ENCODE measurements at places on chromosomes 11 and 22. TPM values are rescaled to one million over a fixed set of nuclear protein-coding genes. Genes with fewer than 3 reads are reported as not detected.

Gene SLC25A18
- total RNA-seq, result not detected

DNA sequence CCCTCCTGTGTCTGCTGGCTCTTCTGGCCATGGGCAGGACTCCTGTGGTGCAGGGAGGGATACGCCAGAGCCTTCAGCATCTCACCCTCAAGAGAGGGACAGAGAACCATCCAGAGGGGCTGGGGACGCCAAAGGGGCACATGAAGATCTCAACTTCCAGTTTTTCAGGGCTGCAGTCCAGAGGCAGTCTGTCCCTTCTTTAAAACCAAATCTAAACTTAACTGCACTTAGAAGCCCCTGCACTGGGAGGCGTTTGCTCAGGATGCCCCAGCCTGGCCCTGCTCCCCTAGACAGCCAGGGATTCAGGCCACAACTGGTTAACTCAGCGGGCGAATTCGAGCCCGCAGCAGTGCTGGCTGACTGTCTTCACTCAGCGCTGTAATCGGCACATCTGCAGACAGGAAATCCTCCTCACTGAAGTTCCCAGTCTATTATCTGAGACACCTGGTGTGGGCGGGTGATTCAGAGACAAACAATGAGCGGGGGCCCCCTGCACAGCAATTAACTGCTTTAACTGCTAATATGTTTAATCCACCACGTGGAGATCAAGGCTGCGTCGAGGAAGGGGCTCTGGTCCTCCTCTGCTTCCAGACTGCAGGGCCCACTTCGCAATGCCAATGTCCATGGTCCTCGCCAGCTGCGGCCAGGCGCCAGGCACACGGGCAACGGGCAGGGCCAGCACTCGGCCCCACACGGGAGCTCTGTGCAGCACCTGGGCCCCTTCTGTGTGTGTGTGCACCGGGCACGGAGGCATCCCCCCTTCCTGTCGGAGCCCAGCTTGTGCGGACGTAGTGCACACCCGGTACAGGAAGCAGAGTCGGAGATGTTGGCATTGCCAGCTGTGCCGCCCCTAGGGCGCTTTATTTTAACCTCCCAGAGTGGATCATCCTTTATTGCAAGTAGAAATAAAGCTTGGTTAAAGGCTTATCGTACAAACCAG is 36.9 kb upstream of the GNB1L start:
- peak overlapping the region; percentile 59 for H3K27ac ChIP-seq
- H3K36me3 ChIP-seq, result peaks cover 48% of the 10 kb centered on the region
- H3K4me1 ChIP-seq, result peaks cover 41% of the 10 kb centered on the region
- no peak overlapping the region for H3K4me3 ChIP-seq
- DNase-seq, result peak; percentile 72
- H3K27me3 ChIP-seq, result no peaks in the 10 kb centered on the region

GRCh38 chr11:120928627-120929026 is 95.3 kb upstream of the TBCEL start:
- H3K27ac ChIP-seq, result no peak overlapping the region
- H3K4me3 ChIP-seq, result no peak overlapping the region
- H3K4me1 ChIP-seq, result no peaks in the 10 kb centered on the region
- no peak for DNase-seq

GRCh38 chr11:117185736-117186430 is 7.3 kb downstream of the SIDT2 start:
- no peaks in the 10 kb centered on the region for H3K27me3 ChIP-seq
- H3K27ac ChIP-seq, result no peak overlapping the region
- no peaks in the 10 kb centered on the region for H3K36me3 ChIP-seq
- DNase-seq, result no peak
- H3K4me1 ChIP-seq, result no peaks in the 10 kb centered on the region

DNA sequence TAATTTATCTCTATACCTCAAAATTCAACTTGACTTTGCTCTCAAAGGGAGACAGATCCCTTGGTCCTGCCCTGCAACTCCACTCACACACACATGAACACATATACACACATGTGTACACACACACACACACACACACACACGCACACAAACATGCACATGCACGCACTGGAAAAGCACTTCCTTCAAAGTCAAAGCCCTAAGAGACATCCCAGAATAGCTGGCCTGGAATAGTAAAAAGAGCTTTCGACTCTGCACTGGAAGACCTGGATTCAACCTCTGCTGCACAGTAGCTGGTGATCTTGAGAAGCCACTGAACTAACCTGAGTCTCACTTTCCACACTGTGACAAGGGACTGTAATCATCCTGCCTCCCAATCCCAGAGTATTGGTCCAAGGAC is 26.8 kb downstream of the TENM4 start:
- no peaks in the 10 kb centered on the region for H3K27me3 ChIP-seq
- DNase-seq, result no peak
- H3K4me1 ChIP-seq, result peaks cover 6% of the 10 kb centered on the region

DNA sequence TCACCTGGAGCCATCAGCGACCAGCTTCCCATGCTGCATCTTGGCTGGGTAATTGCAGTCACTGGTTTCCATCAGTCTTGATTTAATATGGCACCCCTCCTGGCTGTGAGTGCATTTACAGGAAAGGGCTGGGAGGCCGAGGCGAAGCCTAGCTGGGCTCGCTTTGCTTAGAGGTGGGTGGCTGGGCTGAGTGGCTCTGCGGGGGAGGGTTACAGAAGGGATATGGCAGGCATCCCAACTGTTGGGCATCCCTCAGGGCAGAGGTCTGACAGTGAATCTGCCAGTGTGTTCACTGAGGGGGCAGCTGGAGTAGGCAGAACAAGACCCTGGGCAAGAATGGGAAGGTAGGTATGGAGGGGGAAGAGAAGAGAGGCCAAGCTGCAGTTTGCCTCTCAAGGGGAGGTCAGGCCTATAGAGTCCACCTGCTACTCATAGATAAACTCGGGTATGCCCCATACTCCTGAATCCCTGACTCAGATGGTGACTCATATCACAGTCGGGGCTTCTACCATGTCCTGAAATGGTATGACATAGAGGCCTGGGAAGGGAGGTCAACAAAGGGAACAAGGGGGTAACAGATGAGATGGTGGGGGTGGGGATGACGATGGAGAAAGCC is 77.5 kb upstream of the PHOX2A start:
- H3K27me3 ChIP-seq, result no peaks in the 10 kb centered on the region
- DNase-seq, result no peak
- H3K36me3 ChIP-seq, result no peaks in the 10 kb centered on the region
- no peak overlapping the region for H3K27ac ChIP-seq
- H3K4me1 ChIP-seq, result no peaks in the 10 kb centered on the region

Gene TMEM80
- 16.0 TPM for total RNA-seq

DNA sequence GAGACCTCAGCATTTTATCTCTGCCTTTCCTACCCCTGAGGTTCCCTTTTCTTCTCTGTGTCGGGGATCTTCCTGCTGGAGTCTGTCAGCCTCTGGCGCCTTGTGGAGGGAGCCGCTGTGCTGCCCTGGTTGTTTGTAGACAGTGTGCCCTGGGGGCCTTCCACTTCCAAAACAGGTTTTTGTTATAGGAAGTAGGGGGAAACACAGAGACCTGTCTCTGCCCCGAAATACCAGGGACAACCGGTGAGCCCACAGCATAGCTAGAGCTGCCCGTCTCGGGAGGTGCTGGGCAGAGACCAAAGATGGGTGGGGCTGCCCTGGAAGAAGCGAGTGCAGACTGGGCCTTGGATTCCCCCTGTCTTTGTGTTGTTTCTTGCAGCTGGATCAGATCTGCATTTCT is 8.0 kb downstream of the NCAPH2 start:
- H3K27ac ChIP-seq, result no peak overlapping the region
- peaks cover 58% of the 10 kb centered on the region for H3K36me3 ChIP-seq
- no peaks in the 10 kb centered on the region for H3K27me3 ChIP-seq
- no peak for DNase-seq
- no peak overlapping the region for H3K4me3 ChIP-seq

DNA sequence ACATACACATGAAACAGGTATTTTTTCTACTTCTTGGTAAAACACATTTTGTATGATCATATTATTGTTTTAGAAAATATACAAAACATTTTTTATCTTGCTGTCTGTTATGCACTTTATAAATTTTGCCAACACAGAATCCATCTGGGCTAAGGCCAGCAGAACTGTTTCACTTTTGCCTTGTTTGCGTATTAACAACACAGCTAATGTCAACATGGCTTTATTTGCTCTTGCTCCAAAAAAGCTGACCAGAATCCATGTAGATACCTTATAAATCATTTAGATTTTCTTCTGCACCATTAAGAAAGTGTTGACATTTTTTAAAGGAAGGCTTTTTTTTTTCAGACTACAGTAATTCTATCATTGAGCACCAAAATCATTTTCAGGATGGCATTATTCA is 58.1 kb upstream of the PGR start:
- DNase-seq, result no peak
- H3K36me3 ChIP-seq, result no peaks in the 10 kb centered on the region
- H3K27me3 ChIP-seq, result no peaks in the 10 kb centered on the region
- no peak overlapping the region for H3K4me3 ChIP-seq
- no peaks in the 10 kb centered on the region for H3K4me1 ChIP-seq
- H3K27ac ChIP-seq, result no peak overlapping the region

GRCh38 chr11:35820614-35821013 is 123.2 kb upstream of the LDLRAD3 start:
- H3K36me3 ChIP-seq, result no peaks in the 10 kb centered on the region
- no peaks in the 10 kb centered on the region for H3K27me3 ChIP-seq
- H3K4me3 ChIP-seq, result no peak overlapping the region
- no peak for DNase-seq
- H3K4me1 ChIP-seq, result no peaks in the 10 kb centered on the region
- no peak overlapping the region for H3K27ac ChIP-seq

- no peak for DNase-seq
- no peaks in the 10 kb centered on the region for H3K36me3 ChIP-seq
- H3K4me1 ChIP-seq, result 0 out of 2 replicates have a peak, but pooled peaks cover 4% of the 10 kb centered on the region
- no peaks in the 10 kb centered on the region for H3K27me3 ChIP-seq
Measured at GRCh38 chr22:39024519-39025308, 3.8 kb downstream of the APOBEC3D start.

- H3K4me1 ChIP-seq, result no peaks in the 10 kb centered on the region
- H3K4me3 ChIP-seq, result no peak overlapping the region
- H3K36me3 ChIP-seq, result peaks cover 12% of the 10 kb centered on the region
- H3K27ac ChIP-seq, result no peak overlapping the region
Measured at GRCh38 chr22:35664955-35665587, 16.8 kb downstream of the APOL6 start.

Gene PKDREJ
- total RNA-seq, result not detected

DNA sequence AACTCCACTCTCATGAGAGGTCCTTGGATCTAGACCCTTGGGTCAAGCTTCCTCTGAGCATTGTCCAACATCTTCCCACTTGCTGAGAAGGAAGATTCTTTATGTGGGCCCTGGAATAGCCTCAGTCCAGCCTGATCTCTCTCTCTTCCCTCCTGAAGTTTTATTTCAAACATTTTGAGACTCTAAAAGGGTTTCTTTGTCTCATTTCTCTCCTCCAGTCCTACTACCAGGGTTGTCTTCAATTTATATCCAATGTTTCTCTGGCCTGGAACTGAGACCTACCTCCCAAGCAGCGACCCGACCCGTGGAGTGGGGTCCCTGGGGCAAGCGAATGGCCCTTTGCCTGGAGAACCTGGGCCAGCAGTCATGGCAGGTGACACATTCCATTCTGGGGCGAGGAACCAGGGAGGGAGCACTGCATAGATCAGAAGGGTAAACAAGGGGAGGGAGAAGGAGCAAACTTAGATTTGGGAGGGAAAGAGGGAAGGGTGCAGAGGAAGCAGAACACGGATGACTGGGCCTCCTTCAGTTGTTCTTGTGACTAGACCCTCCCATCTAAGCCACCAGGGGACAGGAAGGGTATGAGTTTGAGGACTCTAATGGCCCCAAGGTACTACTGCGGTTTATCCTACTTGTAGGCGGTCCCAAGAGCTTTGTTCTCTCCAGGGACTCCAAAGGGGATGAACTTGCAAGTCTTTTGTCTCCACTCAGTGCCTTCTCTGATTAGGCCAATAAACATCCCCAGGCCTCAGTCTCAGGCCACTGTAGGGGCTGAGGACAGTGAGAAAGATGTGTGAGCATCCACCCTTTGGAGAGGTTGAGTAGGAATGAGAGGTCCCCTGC is 14.2 kb upstream of the PRAME start:
- no peak overlapping the region for H3K4me3 ChIP-seq
- no peaks in the 10 kb centered on the region for H3K36me3 ChIP-seq
- H3K27me3 ChIP-seq, result peaks cover 20% of the 10 kb centered on the region
- no peaks in the 10 kb centered on the region for H3K4me1 ChIP-seq
- no peak for DNase-seq
- no peak overlapping the region for H3K27ac ChIP-seq

Gene OR52N4
- total RNA-seq, result not detected

Gene SERHL2
- 8.6 TPM for total RNA-seq

GRCh38 chr11:61027141-61027840 is 55.8 kb downstream of the CD6 start:
- H3K4me1 ChIP-seq, result no peaks in the 10 kb centered on the region
- no peak overlapping the region for H3K4me3 ChIP-seq
- no peaks in the 10 kb centered on the region for H3K36me3 ChIP-seq
- H3K27me3 ChIP-seq, result peaks cover 5% of the 10 kb centered on the region

GRCh38 chr11:100861212-100861611 is 174.1 kb downstream of the ARHGAP42 start:
- no peaks in the 10 kb centered on the region for H3K36me3 ChIP-seq
- H3K4me3 ChIP-seq, result no peak overlapping the region
- H3K27ac ChIP-seq, result no peak overlapping the region
- no peak for DNase-seq
- no peaks in the 10 kb centered on the region for H3K27me3 ChIP-seq
- peaks cover 5% of the 10 kb centered on the region for H3K4me1 ChIP-seq

- no peak for DNase-seq
- no peaks in the 10 kb centered on the region for H3K27me3 ChIP-seq
- no peak overlapping the region for H3K27ac ChIP-seq
Measured at GRCh38 chr11:126754591-126755426, 245.8 kb downstream of the KIRREL3 start.

DNA sequence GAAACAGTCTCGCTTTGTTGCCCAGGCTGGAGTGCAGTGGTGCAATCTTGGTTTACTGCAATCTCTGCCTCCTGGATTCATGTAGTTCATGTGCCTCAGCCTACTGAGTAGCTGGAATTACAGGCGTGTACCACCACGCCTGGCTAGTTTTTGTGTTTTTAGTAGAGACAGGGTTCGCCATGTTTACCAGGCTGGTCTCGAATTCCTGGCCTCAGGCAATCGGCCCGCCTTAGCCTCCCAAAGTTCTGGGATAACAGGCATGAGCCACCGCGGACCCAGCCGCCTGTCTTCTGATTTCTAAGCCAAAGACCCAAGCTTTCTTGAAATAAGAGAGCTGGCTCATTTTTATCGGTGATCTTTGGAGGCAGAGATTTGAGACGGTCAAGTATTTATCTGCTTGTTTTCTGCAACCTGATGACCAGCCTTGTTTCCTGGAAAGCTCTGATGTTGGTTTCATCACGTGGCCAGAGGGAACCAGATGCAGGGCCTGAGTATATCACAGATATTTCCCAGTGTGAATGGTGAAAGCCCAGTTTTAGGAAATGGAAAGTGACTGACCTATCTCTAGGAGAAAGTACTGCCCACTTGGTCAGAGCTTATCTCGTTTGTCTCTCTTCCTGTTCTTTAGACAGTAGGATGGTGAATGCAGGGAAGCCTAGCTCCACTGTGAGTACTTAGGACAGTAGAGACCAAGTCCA is 5.7 kb upstream of the SIDT2 start:
- no peak overlapping the region for H3K27ac ChIP-seq
- DNase-seq, result no peak
- no peak overlapping the region for H3K4me3 ChIP-seq
- H3K4me1 ChIP-seq, result no peaks in the 10 kb centered on the region
- H3K27me3 ChIP-seq, result no peaks in the 10 kb centered on the region

Measured in SJSA1 (cell line).